ENCODE measurements at places on chromosomes 12 and 14. TPM values are rescaled to one million over a fixed set of nuclear protein-coding genes. Genes with fewer than 3 reads are reported as not detected.

WSCD2 gene
- total RNA-seq = not detected

ETFBKMT gene
- total RNA-seq = 2.5 TPM

- no peak overlapping the region for H3K4me3 ChIP-seq
- no peaks in the 10 kb centered on the region for H3K4me1 ChIP-seq
- no peaks in the 10 kb centered on the region for H3K36me3 ChIP-seq
- H3K27ac ChIP-seq = no peak overlapping the region
Measured at GRCh38 chr14:63308723-63309317, 9.9 kb downstream of the GPHB5 start.

- H3K36me3 ChIP-seq = no peaks in the 10 kb centered on the region
- DNase-seq = peak; percentile 69
- H3K27me3 ChIP-seq = no peaks in the 10 kb centered on the region
- H3K27ac ChIP-seq = no peak overlapping the region
- peaks cover 16% of the 10 kb centered on the region for H3K4me1 ChIP-seq
- no peak overlapping the region for H3K4me3 ChIP-seq
Measured at GRCh38 chr12:62689042-62689839, 222.6 kb downstream of the MON2 start.

GRCh38 chr12:132451172-132451835, 38.6 kb upstream of the FBRSL1 start:
- H3K4me3 ChIP-seq = no peak overlapping the region
- H3K4me1 ChIP-seq = no peaks in the 10 kb centered on the region
- no peaks in the 10 kb centered on the region for H3K36me3 ChIP-seq
- no peak overlapping the region for H3K27ac ChIP-seq
- DNase-seq = no peak
- peaks cover 31% of the 10 kb centered on the region for H3K27me3 ChIP-seq

Data from IMR-90 (cell line).